CD4-positive, alpha-beta T cell treated with Interleukin-4 for 1 hour (primary cell): ENCODE measurements at places on chromosomes 7 and 10.

DNA sequence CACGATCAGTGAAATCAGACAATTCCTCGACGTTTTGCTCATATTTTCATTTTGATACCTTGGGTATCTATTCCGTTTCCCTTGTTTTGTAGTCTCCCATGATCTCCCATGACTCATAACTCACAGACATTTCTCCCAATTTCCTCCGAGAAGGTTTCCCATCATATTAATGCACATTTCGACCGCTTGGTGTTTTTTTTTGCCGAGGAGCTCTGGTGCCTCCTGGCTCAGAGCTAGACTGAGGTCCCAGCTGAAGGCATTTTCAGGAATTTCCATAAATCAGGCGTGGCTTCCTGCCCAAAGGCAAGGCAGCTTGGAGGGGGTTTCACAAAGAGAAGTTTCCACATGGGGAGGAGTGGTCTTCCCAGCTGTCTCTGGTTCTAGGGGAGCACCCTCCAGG, 148.2 kb upstream of the TNS3 start:
- DNase-seq = no peak

DNA sequence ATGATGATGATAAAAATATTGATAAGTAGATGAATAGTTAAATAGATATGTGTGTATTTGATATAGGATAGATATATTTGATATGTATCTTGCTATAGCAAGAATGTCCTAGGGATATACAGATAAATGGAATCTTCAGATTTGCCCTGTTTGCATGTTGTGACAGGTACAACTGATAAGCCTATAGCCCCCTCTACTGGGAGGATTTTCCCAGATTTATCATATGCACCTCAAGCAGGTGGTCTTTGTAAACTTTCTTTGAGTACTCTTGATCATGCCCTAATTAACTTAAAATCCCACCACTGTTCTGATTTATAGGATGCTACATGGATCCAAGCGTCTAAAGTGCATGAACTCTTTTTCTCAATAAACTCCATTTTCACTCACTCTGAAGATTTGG, 1050.7 kb downstream of the SORCS3 start:
- DNase-seq = no peak

DNA sequence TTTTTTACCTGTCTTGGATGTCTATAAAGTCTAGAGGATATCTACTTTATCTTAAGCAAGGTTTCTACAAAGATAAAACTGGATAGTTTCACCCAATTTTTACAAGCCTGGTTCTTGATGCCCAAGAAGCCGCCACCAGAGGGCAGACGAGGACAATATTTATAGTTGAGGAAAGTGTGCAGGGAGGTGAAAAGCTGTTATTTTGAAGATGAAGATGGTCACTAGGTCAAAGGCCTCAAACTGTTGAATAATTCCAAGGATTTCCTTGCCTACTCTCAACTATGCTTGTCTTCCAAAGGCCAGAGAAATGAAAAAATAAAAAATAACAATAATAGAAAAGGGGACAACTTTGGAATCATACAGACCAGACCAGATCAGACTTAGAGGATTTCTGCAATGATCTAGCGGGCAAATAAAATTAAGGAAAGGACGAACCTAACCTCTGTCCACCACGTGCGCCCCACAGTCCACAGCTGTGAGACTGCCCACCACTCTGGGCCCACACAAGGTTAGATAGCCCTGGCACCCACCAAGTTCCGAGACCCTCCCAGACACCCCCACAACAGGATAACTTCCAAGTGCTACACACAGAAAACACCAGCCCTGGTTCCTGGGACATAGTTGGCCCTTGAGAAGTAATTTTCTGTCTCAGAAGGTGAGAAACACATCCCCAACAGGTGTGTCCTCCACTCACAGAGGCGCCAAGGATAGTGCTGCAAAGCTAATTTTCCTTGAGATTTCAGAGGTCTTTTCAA, 2.8 kb downstream of the PKD1L1 start:
- DNase-seq = peak; percentile 66

DNA sequence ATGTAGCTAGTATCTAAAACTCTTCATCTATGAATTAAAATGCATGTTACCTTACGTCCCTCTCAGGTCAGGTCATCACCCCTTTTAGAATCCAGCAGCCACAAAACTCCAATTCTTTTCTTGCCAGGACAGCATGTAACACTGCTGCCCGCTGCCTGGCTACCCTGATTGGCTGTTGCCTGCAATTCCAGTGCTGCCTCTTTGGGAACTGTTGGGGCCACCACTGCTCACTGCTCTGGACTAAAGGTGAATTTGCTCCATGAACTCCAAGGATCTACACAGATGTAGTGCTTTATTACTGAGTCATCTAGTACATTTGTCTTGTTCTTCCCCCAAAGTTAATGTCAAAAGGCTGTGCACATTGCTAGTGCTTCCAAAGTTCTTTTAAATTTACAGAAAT, 40.4 kb downstream of the SCIN start:
- no peak for DNase-seq

DNA sequence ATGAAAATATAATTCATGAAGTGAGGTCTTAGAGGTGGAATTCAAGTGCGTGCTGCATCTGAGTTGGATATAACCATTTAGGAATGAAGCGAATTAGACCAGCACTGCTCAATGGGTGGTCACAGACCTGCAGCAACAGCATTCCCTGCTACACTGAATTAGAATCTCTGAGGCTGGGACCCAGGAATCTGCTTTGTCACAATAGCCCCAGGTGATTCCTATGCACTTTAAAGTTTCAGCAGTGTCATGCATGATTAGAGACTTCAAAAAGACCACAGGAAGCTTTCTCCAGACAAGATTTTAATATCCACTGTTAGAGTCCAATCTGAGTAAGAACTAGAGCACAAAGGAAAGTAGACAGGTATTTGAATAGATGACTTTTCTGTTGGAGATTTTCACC, 352.8 kb upstream of the VSTM2A start:
- DNase-seq = no peak

GRCh38 chr7:64098-64915, 128.1 kb upstream of the FAM20C start:
- no peak for DNase-seq

DNA sequence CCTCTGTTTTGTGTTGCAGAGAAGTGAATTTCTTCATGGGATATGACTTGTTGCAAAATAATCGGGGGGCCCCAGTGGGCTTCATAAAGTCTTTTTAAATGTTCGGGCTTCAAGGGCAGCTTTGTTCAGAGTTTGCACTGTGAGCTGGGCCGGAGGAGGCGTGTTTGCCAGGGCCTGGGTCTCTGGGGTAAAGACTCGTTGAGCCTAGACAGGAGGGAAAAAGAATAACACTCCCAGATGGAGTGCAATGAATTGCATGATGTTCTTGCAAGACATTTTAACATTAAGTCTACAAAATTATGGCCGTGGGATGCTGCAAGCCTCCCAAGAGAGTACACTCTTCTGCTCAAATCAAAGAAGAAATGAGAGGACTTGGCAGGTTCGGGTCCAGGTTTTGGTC, 23.6 kb downstream of the BMPER start:
- DNase-seq = no peak

GRCh38 chr10:117609095-117609795, 66.7 kb downstream of the EMX2 start:
- DNase-seq = no peak

- DNase-seq = no peak
These were observed 574.5 kb downstream of the ZWINT start for GRCh38 chr10:55786461-55787050.

- no peak for DNase-seq
These were observed 2.9 kb upstream of the MTPN start for GRCh38 chr7:135980012-135980551.

- DNase-seq = no peak
These were observed 15.5 kb downstream of the WAPL start for GRCh38 chr10:86506062-86506461.

DNA sequence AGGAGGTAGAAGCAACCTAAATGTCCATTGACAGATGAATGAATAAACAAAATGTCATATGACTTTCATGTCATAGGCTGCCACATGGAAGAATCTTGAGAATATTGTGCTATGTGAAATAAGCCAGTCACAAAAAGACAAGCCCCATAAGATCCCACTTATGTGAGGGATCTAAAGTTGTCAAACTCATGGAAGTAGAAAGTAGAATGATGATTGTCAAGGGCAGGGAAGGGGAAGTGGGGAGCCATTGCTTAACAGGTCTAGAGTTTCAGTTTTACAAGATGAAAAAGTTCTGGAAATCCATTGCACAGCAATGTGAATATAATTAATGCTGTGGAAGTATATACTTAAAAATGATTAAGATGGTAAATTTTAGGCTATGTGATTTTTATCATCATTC, 229.3 kb upstream of the KMT2E start:
- no peak for DNase-seq

DNA sequence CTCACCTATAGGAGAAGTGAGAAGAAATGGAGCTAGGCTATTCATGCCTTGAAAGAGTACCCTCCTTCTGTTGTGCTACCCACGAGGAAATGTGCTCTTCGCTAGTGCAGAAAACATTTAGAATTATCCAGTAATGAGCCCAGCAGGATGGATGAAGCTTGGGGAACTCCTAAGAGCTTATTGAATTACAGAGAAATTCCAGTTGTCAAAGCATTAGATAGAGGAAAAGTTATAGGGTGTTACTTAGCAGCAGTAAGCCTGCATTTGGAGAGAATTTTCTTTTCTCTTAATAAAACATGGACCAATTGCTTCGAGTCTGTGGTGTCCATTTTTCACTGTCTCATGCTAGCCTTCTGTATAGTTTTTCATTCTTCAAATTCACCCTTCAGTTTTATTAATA, 5.0 kb downstream of the R3HCC1L start:
- DNase-seq = no peak

GRCh38 chr10:110404413-110404812, 93.3 kb upstream of the DUSP5 start:
- no peak for DNase-seq

GRCh38 chr10:67666416-67667034, 29.5 kb downstream of the CTNNA3 start:
- no peak for DNase-seq

GRCh38 chr7:49125246-49125645, 200.9 kb downstream of the CDC14C start:
- no peak for DNase-seq

GRCh38 chr10:29323367-29323766, 34.5 kb downstream of the LYZL1 start:
- no peak for DNase-seq
